ENCODE measurements at places on chromosomes 6 and 20.

DNA sequence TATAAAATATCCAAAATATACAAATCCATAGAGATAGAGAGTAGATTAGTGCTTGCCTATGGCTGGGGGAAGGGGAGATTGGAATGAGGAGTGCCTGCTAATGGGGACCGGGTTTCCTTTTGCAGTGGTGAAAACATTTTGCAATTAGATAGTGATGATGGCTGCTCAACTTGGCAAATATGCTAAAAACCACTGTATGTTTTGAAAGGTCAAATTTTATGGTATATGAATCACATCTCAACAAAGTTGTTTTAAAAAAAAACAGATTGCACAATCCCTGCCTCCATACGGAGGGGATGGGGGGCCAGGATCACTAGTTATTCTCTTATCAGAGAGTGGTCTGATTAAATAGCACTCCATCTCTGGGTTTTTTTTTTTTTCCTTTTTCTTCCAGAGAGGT is 76.9 kb upstream of the RIPOR2 start:
- DNase-seq: no peak

- DNase-seq: no peak
Measured at GRCh38 chr6:132236744-132237143, 164.5 kb downstream of the MOXD1 start.

DNA sequence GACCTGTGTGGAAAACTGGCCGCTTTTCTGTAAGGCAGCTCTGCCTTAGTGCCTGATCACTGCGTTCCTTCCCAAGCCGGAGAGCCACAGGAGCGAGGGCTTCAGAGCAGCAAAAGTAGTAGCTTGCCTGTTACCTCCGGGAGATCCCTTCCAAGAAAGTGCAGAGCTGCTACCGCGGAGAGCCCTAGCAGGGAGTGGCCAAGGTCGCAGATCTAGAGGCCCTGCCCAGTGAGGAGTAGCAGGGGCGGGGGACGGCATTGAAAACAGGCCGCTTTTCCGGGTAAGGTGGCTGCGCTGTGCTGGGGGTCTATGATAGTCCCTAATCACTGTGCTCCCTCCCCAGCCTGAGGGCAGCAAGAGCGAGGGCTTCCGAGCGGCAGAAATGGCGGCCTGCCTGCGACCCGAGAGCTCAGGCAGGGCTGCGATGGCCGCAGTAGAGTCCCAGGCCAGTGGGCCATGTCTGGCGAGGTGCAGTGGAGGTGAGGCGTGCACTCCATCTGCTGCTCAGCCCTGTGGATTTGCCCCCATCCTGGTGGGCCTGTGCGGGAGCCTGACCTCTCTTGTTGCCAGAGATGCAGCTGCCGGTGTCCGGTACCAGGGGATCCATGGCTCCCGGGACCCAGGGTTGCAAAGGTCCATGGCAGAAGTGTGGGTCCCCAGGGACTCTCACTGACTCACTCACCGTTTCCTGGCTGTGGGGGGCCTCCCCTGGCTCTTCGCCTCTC is 67.3 kb downstream of the KLHL32 start:
- DNase-seq: no peak

DNA sequence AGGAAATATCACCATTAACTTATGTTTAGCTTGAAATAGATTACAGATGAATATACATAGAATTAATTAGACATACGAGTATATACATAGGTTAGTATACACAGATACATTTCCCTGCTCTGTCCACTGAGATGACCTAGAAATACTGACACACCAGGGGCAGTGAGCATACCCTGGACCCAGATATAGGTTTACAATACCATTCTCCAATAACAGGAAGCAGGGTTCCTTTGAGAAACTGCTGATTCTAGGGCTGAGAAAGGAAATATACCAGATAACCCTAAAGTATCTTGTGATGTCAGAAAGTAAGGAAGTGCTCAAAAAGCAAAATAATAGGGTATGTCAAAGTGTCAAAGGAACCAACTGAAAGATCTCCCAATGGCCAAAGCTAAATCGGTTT is 322.5 kb downstream of the HAO1 start:
- no peak for DNase-seq

DNA sequence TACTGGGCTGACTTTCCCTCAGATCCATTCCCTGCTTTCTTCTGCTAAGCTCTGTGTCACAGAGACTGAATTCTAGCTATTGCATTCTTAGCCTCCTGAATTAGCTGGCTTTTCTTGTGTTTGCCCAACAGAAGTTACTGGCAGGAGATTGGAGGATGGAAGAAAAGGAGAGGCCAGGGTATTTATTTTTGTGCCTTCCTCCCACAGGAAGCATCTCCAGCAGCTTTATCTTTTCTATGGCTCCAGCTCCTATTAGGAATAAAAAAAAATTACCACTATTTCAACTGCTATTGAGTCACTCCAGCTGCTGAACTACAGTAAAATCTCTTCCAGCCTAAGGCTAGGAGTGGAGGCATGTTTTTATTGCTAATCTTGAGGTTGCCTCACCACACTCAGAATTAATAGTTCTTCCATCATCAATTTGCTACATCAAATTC is 492.4 kb downstream of the RFPL4B start:
- DNase-seq: peak; percentile 27

GRCh38 chr6:85065831-85066230 is 301.4 kb upstream of the TBX18 start:
- DNase-seq: no peak

GRCh38 chr6:28982476-28983266 is 22.4 kb downstream of the ZNF311 start:
- no peak for DNase-seq

- DNase-seq: no peak
Measured at GRCh38 chr20:36040571-36040970, 72.2 kb downstream of the CNBD2 start.

DNA sequence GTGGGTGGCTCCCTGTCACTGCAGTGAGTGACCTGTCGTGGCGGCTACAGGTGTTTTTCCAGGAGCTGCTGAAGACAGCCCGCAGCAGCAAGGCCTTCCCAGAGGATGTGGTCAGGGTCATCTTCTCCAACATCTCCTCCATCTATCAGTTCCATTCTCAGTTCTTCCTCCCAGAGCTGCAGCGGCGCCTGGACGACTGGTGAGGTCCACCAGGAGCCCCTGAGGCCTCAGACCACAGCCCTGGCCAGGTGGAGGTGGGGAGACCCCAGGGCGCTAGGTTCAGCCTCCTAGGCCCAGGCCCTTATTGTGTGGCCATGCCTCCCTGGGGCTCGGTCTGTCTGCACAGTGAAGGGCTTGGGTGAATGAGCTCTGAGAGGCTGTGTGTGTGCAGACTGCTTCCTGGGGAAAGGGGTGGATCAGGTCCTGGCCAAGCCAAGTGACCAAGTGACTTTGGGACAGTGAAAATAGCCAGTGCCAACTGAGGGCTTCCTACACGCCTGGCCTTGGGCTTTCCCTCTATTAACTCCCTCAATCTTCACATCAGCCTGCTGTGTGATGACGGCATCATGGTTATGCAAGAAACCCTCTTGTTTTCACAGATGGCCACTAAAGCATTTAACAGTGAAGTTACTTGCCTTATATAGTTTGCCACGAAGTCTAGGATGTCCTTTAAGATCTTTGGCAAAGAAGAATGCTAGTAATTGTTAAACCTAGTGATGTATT is 6.4 kb downstream of the FGD2 start:
- DNase-seq: peak; percentile 77

GRCh38 chr6:26156850-26157250 is 69.6 kb downstream of the HFE start:
- peak; percentile 16 for DNase-seq

GRCh38 chr6:41937472-41937860 is 4.1 kb downstream of the CCND3 start:
- no peak for DNase-seq

DNA sequence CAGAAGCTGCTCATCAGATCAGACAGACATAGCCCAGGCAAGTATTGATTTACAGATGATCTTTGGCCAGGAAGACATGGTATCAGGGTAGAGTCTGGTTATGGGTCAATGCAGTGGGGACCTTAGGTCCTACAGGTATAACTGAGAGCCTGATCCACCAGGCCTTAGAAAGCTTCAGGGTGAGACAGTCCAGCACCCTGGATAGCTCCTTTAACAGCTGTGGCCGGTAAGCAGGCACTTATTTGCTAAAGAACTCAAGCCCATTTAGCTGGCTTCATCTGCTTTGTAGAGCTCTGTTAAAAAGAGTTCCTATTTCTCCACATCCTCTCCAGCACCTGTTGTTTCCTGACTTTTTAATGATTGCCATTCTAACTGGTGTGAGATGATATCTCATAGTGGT is 39.6 kb downstream of the ESR1 start:
- no peak for DNase-seq

DNA sequence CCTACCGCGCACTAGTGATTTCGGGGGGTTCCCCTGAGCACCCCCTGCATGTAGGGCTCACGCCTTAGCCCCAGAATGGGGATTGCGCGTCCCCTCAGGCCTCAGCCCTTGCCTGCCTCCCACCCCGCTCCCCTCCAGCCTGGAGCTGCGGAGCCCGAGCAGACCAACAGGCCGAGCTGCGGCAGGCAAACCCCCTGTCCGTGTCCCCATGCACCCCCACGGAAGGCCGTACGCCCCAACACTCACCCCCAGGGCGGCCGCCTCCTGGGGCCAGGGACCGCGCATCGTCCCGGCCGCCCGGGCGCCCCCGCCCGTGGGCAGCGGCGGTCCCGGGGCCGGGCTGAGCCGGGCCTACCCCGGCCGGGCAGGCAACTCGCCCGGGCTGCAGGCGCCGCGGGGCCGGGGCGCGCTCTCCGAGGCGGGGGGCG is 1.2 kb upstream of the KCNB1 start:
- no peak for DNase-seq

- no peak for DNase-seq
Measured at GRCh38 chr20:48828734-48829460, 1.1 kb upstream of the PREX1 start.

DNA sequence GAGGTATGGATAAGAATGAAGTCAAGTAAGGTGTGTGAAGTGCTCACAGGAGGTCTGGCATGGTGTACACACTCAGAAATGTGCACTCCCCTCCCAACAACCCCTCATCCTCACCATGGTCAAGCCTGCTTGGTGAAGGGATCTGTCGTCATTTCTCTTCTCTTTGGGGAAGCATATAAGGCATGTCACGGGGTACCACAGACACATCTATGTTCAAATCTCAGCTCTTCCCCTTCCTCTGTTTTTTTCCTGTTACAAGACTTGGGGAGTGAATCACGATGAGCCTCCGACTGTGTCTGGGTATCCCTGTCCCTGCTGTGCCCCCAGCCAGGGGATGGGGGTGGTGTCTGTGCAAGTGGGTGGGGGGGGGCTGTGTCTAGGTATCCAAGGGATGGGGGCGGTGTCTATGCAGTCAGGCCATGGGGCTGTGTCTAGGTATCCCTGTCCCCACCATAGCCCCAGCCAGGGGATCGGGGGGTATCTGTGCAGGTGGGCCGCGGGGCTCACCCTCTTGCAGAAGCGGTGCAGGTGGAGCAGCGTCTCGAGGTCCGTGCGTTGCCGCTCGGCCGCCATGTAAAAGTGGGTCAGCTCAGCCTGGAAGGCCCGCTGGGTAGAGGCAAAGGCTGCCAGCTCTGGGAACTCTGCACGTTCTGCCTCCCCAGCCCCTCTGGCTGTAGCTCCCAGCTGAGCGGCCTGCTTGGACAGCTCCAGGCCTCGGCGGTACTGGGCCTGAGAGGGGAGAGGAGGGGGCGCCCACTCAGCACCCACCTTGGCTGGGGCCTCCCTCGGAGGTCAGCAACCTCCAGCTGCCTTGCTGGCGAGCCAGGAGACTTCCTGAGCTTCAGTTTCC is 43.6 kb downstream of the KIAA1755 start:
- DNase-seq: no peak

- peak; percentile 59 for DNase-seq
Measured at GRCh38 chr20:6704132-6704861, 63.2 kb upstream of the BMP2 start.

GRCh38 chr6:138957903-138958302 is 30.1 kb downstream of the REPS1 start:
- no peak for DNase-seq

DNA sequence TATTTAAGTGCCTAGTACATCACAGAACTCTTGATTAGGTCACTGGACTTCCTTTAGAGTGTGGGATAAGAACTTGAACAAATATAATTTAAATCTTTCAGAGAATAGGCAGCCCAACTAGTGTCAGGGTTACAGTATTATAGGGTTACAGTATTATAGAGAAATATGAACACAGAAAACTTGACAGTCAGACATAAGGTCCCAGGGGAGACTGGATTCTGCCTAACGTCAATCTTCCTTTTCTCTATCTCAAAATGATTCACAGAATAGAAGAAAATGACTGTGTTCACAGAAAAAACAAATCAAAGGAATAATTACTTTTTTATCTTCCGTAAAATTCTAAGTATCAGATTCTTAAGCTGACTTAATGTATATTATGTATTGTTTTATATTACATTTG is 623.8 kb downstream of the HTR1B start:
- DNase-seq: no peak

- DNase-seq: no peak
Measured at GRCh38 chr6:170135461-170135820, 155.4 kb downstream of the DLL1 start.

GRCh38 chr6:144606083-144606482 is 320.9 kb downstream of the UTRN start:
- DNase-seq: no peak

GRCh38 chr6:85669735-85670194 is 27.1 kb upstream of the SYNCRIP start:
- peak; percentile 12 for DNase-seq

- no peak for DNase-seq
Measured at GRCh38 chr20:53677447-53678314, 84.0 kb upstream of the ZNF217 start.

DNA sequence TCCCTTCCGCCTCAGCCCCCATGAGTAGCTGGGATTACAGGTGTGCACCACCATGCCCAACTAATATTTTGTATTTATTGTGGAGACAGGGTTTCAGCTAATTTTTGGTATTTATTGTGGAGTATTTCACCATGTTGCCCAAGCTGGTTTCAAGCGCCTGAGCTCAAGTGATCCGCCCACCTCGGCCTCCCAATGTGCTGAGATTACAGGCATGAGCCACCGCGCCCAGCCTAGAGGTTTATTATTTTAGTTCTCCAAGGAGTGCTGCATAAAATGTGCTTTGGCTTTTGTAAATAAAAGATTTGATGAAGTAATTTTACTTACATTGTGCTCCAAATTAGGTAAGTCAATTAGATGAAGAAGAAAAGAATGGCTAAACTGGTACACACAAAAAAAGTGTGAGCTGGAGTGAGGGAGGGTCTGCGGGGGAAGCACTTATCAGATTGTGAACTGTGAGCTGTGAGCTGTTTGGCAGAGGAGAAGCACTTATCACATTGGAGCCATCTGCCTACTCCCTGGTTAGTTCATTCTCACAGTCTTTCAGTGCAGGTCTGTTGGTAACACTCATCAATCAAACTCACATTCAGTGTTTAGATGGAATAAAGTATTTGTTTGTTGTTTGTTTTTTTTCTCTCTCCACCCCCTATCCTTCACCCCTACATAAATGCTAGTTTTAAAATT is 398.0 kb downstream of the EPHA7 start:
- DNase-seq: no peak
